ENCODE measurements at places on chromosomes 2 and 18.

GRCh38 chr2:154556146-154556545 is 142.3 kb upstream of the KCNJ3 start:
- DNase-seq: no peak

GRCh38 chr18:12658426-12659138 is 675 bp upstream of the SPIRE1 start:
- peak; percentile 30 for DNase-seq

- peak; percentile 36 for DNase-seq
These were observed 322.2 kb downstream of the ETAA1 start for GRCh38 chr2:67719351-67719750.

- peak; percentile 57 for DNase-seq
These were observed 38.5 kb upstream of the TRIB2 start for GRCh38 chr2:12678186-12678585.

- DNase-seq: no peak
These were observed 839.9 kb downstream of the BCL11A start for GRCh38 chr2:59713577-59713976.

DNA sequence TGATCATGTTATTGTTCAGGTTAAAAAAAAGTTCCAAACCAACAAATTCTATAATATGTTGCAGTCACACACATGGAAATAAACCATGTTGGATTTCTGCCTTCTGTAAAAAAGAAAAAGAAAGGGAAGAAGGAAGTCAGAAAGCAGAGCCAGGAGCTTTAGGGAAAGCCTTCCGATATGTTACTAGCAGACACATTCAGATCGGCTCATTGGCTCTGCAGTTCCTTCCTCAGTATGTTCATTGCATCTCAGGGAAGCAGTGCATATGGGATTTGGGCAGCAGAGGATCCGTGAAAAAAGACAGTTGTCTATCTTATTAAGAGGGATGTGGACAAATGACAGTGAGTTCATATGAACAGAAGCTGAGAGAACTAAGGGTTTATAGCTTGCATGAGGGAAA is 68.1 kb downstream of the KIF5C start:
- DNase-seq: no peak

DNA sequence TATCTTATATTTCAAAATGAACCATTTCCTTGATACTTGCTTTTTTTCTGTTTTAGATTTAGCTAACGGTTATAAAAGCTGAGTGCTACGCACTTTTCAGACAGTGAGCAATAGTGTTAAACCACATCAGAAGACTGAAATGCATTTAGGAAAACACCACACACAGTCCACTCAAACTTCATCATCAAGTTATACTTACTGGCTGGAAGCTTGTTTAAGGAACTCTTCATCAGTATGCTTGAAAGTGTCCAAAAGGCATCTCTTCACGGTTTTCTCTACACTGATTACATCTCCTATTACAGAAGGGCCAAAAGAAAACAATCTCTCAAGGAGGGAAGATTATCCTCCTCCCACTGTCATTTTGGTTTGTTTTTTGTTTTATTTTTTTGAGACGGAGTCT is 19.7 kb downstream of the ILKAP start:
- no peak for DNase-seq

DNA sequence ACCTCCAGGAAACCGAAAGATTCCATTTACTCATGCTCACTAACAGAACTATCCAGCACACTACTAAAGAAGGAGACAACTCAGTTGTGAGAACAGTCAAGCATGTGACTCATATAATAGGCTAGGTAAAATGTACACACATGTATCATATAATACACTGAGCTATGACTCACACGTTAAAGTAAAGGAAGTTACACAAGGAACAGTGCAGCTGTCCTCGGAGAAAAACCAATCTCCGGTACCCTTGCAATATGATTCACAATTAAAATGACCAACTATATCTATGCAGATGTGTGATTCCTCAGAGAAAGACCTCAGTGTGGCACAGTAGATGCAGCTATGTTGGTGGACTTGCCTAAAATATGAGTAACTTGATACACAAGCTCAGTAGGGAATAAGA is 76.5 kb downstream of the STRN start:
- peak; percentile 95 for DNase-seq

DNA sequence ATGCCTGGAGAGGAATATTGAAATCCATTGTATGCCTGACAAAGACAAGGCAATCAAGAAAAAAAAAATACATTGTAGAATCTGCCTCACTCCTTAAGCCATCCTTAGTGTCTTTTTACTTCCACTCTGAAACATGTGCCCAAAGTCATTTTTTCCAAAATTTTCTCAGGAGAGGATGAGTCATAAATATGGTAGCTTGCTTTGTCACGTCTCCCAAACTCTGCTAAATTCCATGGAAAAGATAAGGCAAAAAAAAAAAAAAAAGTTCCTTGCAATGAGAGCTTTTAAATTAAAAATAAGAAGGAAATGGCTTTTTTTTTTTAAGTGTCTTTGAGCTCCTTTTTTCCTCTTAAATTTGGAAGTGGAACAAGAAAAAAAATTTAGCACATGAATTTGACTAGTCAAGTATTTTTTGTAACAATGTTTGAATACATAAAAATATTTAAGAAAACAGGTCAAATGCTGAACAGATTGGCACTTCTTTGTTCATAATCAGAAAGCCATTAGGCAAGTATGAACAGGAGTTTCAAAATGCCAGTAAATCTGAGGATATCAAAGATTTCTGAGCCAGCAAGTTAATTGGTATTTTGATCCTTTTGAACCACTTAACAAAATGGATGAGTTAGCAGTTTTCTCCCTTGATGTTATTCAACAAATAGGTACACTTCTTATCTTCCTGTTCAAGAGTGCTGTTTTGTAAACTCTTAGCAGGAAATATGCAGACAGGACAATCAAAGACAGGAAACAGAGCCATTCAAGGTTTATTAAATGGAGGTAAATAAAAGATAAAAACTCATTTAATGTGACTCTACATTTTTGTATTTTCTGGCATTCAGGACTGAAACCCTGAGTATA is 247.3 kb upstream of the SP5 start:
- DNase-seq: peak; percentile 28

DNA sequence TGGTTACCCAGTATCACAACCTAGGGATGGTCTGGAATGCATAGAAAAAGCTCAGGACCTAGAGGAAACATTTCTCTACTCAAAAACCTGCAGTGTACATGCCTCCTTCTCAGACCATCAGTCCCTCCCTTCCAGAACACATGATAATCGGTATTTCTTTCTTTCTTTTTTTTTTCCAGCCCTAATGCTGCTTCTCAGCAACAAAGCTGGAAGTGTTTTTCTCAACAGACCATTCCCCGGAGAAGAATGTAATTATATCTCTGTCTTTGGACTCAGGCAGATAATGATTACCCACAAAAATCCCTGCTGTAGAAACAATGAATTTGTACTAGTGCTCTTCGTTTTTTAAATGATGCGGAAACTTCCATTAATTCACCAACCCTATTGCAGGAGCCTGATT is 44.1 kb upstream of the NDUFV2 start:
- peak; percentile 13 for DNase-seq

DNA sequence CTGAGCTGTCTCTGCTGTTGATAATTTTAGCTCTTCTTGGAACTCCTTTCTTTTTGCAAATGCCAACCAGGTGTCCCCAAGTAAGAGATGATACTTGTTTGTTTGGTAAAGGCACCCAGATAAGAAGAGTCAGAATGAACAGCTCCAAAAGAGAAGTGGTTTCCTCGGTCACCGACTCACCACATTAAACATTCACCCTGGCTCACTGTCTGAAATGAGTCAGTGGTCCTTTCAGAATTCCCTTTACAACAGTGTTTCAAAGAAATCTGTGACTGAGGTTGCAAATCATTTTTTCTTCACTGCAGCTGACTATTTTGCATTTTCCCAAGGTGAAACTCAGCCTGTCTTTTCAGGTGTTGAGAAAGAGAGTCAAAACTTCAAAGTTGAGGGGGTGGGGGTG is 16.2 kb upstream of the CXCR4 start:
- DNase-seq: no peak
